ENCODE measurements at places on chromosomes 5 and 9.

GRCh38 chr9:84266087-84266561, 74.4 kb downstream of the SLC28A3 start:
- peak; percentile 9 for DNase-seq

GRCh38 chr5:2660315-2660714, 91.2 kb downstream of the IRX2 start:
- DNase-seq, result no peak

GRCh38 chr9:18766989-18767550, 265.9 kb downstream of the SAXO1 start:
- DNase-seq, result no peak

DNA sequence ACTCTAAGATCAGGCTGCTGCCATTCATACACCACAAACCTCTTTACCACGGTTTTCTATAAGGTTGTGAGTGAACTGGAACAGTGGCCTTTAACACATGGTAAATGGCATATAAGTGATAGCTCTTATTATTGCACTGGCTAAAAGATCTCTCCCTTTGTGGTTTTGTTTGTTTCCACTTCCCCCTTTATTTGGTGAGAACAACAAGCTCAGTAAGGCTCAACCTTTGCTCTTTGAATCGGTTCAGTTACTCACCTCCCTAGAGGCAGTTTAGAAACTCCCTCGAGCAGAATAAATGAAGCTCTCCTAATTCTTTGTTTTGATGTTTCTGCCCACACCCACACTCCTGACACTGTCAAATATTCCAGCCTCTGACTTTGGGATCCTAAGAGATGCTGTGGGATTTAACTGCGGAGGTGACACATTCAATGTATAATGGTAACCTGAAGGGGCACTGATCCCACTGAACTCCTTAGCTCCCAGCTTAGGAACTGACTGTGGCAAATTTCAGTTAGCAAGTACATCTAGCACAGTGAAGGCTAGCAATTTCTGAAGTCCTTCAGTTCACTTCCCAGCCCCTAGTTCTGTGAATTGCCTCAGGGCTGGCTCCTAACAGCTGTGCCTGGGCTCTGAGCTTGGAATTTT, 22.5 kb upstream of the RAD23B start:
- no peak for DNase-seq

- DNase-seq, result no peak
Observed at GRCh38 chr9:83271665-83272071, 208.7 kb upstream of the RASEF start.
